ENCODE measurements at places on chromosomes 11 and 22. TPM values are rescaled to one million over a fixed set of nuclear protein-coding genes. Genes with fewer than 3 reads are reported as not detected.
A peak's percentile ranks its signal among the peaks of the same experiment; 100 is the strongest.

- peaks cover 9% of the 10 kb centered on the region for H3K27me3 ChIP-seq
- no peak overlapping the region for H3K27ac ChIP-seq
- no peaks in the 10 kb centered on the region for H3K36me3 ChIP-seq
- peak; percentile 78 for DNase-seq
- H3K4me3 ChIP-seq: no peak overlapping the region
- H3K4me1 ChIP-seq: no peaks in the 10 kb centered on the region
Observed at GRCh38 chr11:17770048-17770652, 35.6 kb downstream of the KCNC1 start.

DNA sequence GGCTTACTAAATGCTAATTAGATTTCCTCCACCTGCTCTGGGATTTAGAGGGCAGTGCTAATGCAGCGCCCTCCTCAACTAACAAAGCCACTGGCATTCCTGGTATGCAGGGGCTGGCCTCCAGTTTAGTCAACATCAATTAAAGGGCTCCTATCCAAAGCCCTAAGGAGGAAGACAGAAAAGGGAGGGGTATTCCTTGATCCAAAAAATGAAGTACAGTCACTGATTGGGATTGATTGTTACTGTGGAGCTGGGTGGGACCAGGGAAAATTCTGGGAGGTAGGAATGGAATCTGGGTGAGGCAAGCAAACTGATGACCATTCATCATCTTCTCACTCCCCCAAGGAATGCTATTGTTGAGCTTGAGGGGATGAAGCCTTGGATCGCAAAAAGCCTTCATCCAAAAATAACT is 52.2 kb downstream of the GAB2 start:
- H3K4me3 ChIP-seq: no peak overlapping the region
- DNase-seq: no peak
- H3K27ac ChIP-seq: no peak overlapping the region
- no peaks in the 10 kb centered on the region for H3K36me3 ChIP-seq

DNA sequence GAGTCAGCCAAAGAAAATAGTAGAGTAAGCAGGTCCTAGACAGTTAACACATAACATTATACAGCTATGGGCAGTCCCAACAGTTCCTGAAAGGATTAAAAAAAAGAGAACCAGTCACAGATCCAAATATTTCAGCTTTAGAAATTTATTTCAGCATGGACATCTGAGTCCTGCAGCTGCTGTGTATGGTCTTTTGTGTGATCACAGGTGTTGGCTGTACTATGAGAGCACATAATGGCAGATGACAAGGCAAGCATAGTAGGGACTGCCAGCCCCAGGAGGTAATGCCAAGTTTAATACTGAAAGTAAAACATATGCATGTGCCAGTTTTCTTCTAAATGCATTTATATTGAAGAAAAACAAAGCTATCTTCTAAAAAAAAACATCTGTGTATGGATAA is 158.1 kb downstream of the GRIA4 start:
- H3K4me1 ChIP-seq: no peaks in the 10 kb centered on the region
- H3K27me3 ChIP-seq: peaks cover 8% of the 10 kb centered on the region
- no peak overlapping the region for H3K27ac ChIP-seq
- no peak overlapping the region for H3K4me3 ChIP-seq

GRCh38 chr11:111309215-111309915 is 11.0 kb downstream of the POU2AF3 start:
- H3K36me3 ChIP-seq: no peaks in the 10 kb centered on the region
- no peak overlapping the region for H3K27ac ChIP-seq
- no peak for DNase-seq
- H3K4me3 ChIP-seq: no peak overlapping the region
- peaks cover 64% of the 10 kb centered on the region for H3K27me3 ChIP-seq

Gene RNF26
- 24.3 TPM for total RNA-seq

Gene PGA5
- total RNA-seq: not detected

Gene C22orf31
- total RNA-seq: not detected

Measured in chondrocyte (in vitro differentiated cells).